HT-29 (cell line): ENCODE measurements at places on chromosomes 7 and 10.
A peak's percentile ranks its signal among the peaks of the same experiment; 100 is the strongest.

DNA sequence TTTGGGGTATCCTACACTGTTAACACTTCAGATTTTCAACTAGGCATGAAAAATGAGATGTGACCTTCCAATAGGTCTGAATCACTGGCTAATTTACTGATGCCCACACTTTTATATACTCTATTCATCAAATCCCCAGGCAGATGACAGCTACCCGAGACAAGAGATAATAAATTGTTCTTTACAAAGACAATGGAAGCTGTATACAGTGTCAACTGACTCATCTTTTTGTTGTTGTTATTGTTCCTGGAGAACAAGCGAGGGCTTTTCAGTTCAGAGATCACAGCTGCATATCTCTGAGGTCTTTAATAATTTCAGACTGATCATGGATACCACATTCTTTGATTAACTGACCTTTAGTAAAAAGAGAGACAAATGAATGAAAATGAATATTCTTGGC lies 228.9 kb downstream of the SDHAF3 start:
- DNase-seq = no peak

- DNase-seq = no peak
Measured at GRCh38 chr7:49767719-49768118, 5.7 kb upstream of the VWC2 start.

GRCh38 chr10:78259391-78259790 lies 225.7 kb downstream of the RPS24 start:
- no peak for DNase-seq

DNA sequence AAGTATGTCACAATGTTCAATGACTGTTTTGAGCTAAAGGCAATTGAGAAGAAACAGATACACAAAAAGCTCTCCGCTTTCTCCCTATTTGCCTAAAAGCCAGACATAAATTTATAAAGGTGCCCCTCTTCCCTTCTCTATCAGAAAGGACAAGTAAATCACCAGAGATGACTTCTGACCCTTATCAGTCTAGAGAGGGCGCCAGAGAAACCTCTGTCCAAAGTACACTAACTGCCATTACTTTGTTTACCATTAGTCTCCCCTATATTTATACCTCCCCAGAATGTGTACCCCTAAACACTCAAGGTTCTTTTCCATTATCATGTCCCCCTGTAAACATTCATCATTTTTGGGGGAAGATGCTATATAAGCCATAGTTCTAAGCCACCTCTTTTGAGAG lies 49.3 kb downstream of the TPK1 start:
- DNase-seq = no peak

DNA sequence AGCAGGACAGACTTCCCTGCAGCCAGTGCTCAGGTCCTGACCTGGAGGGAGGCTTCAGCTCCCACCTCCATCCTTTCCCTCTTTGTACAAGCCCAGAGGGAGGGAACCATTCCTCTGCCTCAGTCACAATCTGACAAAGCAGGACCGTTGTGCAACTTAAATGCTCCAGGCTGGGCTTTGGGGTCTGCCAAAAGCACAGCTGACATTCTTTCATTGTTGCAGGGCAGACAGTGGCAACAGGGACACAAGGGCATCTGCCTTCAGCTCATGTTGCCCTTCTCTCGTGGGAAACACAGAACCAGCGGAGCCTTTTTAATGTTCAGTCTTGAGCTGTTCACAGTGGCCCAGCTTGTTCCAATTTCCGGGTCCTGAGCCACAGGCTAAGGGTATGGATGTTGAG lies 155.7 kb upstream of the TNS3 start:
- no peak for DNase-seq

- no peak for DNase-seq
Measured at GRCh38 chr10:68828833-68829232, 1.5 kb downstream of the STOX1 start.

DNA sequence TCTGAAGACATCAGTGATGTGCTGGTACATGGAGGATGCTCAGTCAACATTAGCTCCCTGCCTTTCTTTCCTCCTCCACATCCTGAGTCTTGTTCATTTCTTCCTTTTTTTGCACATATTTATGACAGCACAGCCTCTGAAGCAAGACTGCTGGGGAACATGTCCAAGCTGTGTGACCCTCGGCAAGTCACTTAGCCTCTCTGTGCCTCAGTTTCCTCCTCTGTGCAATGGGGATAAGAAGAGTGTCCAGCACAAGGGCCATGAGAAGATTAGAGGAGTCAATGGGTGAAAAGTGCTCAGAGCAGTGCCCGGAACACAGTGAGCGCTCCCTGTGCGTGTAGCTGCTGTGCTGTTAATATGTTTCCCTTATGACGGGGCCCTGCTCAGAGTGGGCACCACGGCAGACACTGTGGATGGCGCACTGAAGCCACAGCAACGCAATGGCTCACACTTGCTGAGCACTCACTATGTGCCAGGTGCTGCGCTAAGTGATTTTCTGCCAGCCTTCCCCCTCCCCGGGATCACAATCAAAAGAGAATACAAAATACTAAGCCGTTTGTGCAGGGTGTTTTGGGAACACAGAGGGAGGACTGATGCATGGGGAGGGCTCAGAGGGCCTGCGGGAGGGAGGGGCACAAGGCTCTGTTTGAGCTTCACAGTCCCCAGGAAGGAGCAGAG lies 28.7 kb downstream of the ZCCHC24 start:
- no peak for DNase-seq

DNA sequence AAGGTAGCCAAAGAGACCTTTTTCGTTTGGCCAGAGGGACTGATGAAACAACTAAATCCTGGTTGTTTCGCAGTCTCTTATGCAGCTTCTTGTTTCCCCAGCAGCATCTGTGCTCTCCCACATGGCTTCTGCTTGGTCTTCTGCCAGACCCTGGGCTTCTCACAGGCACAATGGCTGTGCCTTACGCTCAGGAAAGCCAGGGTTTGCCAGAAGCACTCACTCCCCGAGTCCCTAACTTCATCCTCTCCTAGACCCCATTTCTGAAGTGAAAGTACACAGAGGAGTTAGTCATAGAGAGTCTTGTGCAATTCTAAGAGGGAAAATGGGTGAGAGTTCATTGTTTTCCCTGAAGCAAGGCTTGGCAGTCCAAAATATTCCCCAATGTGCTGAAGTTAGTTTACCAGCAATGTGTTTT lies 121.7 kb downstream of the EVX1 start:
- no peak for DNase-seq

GRCh38 chr10:116385994-116386809 lies 41.4 kb upstream of the PNLIPRP3 start:
- DNase-seq = peak; percentile 52

- DNase-seq = no peak
Measured at GRCh38 chr7:123660514-123661354, 5.1 kb downstream of the LMOD2 start.
